Activated CD8-positive, alpha-beta memory T cell treated with anti-CD3 and anti-CD28 coated beads for 48 hours (primary cell): ENCODE measurements at places on chromosomes 16 and 17.

GRCh38 chr17:50396261-50397110 lies 837 bp downstream of the LRRC59 start:
- no peak for DNase-seq

- DNase-seq: no peak
Measured at GRCh38 chr16:52497067-52497816, 49.7 kb downstream of the TOX3 start.

GRCh38 chr17:73924114-73924908 lies 279.2 kb upstream of the RPL38 start:
- DNase-seq: no peak

GRCh38 chr17:34845296-34845695 lies 116.0 kb downstream of the CCT6B start:
- DNase-seq: no peak

GRCh38 chr16:10883004-10883403 lies 6.0 kb downstream of the CIITA start:
- no peak for DNase-seq

GRCh38 chr17:80358131-80358530 lies 56.8 kb upstream of the ENDOV start:
- no peak for DNase-seq

- no peak for DNase-seq
Measured at GRCh38 chr17:47792979-47793378, 28.6 kb downstream of the OSBPL7 start.

GRCh38 chr17:2853283-2854142 lies 57.3 kb downstream of the RAP1GAP2 start:
- no peak for DNase-seq

- DNase-seq: no peak
Measured at GRCh38 chr17:63762161-63763078, 11.0 kb downstream of the CCDC47 start.

DNA sequence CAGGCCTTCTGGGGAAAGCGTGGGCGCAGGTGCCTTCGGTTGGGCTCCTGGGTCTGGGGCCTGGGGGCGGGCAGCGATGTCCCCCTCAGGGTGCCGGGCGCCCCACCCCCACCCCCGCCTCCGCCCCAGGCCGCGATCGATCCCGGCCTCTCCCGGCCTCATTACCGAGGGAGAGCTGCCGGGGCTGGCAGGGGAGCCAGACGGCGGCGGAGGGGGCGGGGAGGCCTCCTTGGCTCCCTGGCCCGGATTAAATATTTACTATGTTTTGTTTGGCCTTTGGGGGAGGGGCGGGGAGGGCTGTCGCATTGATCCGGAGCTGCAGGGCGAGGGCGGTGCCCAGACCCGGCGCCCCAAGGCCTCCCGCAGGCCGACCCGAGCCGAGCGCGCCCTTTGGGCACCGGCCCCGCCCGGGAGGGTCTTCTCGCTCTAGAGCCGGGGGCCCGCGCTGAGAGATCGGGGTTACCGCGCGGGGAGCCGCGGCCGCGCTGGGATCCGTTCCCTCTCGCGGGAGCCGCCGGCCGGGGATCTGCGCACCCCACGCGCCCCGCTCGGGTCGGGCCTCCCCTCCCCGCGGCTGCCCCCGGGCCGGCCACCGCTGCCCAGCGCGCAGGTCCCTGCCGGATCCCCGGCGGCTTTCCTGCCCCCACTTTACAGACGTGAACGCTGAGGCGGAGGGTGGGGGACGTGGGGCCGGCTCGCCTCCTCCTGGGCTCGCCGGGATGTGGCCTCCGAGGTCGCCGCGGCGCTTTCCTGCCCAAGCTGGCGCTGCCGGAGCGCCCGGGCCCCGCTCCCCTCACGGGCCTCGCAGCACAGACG lies 27.0 kb downstream of the RTN4RL1 start:
- DNase-seq: no peak

DNA sequence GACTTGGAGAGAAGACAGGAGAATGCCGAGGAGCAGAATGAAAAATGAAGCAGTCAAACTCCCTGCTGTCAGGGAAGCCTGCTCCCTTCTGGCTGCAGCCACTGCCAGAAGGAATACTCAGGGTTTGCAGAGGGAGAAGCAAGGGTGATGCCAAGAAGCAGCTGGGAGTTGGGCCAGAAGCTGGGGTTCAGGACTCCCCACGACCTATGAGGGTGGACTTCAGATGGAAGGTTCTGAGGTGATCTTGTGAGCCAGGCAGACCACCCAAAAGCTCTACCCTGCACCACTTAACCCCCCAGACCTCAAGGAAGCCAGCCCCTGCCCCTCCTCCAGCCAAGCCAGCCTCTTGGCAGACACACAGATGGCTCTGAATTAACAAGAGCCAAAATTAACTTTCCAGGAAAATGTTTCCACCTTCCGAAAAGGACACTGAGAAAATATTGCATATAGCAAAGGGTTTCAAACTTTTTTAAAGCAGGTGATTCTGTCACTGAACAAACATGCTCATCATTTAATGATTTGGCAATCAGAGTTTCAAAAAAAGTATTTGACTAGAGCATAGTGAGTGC lies 126.0 kb upstream of the ERCC4 start:
- DNase-seq: no peak

GRCh38 chr16:25065899-25066298 lies 45.6 kb upstream of the LCMT1 start:
- DNase-seq: no peak

- no peak for DNase-seq
Measured at GRCh38 chr17:64326420-64327054, 63.5 kb upstream of the TEX2 start.

DNA sequence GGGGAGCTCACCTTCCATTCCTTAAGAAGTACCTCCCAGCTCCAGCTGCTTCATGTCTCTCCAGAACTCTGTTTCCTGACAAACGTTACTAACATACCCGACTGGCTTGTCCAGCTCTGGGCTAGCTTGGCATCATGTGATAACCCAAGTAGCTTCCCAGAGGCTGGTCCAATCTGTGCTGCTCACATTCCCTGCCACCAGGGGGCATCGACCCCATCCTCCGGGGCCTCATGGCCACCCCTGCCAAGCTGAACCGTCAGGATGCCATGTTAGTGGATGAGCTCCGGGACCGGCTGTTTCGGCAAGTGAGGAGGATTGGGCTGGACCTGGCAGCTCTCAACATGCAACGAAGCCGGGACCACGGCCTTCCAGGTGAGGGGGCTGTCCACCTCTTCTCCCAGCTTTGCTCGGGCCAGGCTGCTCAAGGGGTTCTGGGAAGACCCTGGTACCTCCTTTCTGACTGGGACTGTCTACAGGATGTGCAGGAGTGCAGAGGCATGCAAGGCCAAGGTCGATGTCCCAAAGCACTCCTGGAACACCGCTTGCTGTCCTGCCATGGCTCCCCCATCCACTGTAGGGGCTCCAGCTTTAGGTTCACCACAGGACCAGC lies 7.6 kb downstream of the EPX start:
- peak; percentile 18 for DNase-seq

- DNase-seq: no peak
Measured at GRCh38 chr17:47117386-47117785, 71.7 kb downstream of the CDC27 start.

GRCh38 chr16:80518436-80518835 lies 22.4 kb upstream of the DYNLRB2 start:
- DNase-seq: no peak

- DNase-seq: no peak
Measured at GRCh38 chr17:21318439-21318838, 33.9 kb downstream of the MAP2K3 start.

DNA sequence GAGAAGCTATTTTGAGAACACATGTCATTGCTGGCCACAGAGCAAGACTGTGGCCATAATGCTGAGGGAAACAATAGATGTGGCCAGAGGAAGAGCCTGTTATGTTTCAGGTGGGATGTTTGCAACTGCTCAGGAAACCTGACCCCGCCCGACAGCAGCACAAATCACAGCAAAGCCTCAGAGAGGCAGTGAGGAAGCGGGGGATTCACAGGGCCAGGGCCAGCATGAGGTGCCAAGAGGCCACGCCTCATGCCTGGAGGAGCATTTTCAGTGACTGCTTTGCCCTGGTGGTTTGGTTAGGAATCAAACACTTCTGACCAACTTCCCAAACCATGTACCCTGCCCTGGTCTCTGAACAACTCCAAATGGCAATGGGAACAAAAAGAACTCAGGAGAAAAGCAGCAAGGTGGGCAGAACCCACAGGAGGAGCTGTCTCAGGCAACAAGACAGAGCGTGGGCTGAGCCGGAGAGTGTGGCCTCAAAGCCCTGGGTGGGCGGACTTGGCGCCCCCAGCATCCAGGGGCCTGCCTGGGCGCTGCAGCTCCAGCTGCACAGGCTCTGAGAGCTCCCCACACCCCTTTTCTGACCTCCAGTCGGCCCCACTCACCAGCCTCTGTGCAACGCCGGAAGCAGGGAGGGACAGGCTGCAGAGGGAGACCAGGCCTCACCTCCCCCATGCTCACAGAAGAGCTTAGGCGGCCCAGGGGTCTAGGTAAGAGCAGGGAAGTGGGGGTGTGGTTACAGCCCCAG lies 20.6 kb downstream of the HIC1 start:
- no peak for DNase-seq

- no peak for DNase-seq
Measured at GRCh38 chr16:85995541-85996423, 96.8 kb downstream of the IRF8 start.
